NCI-H1694 treated with DMSO at 0.1 percent for 48 hours (cell line): ENCODE measurements at places on chromosomes 3 and 15.

DNA sequence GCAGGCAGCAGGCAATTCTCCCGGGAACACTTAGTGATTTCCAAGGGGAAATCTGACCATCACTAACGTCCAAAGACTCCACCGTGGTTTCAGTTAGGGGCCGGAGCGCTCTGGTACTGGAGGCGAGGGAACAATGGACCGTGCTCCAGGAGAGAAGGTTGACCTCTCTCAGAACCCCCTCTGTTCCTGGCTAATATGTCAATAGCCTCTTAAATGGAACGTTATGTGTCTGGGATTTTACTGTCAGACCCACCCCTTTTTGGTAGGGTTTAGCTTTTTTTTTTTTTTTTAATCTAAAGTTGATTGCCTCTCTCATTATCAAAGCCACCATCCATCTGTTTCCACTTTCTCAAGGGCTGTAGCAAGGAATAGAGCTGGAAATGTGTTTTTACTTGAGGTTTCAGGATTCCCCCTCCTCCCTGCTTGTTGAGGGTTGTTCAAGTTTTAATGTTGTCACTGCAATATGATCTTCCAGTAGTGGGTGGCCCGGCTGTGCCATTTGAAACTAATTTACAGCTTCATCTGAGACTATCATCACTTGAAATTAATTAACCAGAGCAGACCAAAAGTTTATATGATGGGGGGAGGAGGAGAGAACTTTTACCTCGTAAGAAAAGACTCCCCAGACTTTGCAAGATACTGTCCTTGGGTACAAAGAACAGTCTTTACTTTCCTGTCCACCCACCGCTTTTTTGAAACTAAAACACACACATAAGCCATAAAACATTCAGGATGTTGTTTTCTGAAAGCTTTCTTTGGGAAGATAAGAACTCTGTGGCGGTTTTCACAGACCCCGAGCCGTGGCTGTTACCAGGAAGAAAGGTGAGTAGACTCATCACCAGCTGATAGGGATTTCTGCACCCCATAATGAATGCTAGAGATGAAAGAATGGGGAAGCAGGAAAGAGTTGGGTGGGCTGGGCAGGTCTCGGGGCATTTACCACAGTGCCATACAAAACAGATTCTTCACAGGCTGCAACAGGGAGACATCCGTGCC is 187.8 kb downstream of the UACA start:
- DNase-seq: no peak

DNA sequence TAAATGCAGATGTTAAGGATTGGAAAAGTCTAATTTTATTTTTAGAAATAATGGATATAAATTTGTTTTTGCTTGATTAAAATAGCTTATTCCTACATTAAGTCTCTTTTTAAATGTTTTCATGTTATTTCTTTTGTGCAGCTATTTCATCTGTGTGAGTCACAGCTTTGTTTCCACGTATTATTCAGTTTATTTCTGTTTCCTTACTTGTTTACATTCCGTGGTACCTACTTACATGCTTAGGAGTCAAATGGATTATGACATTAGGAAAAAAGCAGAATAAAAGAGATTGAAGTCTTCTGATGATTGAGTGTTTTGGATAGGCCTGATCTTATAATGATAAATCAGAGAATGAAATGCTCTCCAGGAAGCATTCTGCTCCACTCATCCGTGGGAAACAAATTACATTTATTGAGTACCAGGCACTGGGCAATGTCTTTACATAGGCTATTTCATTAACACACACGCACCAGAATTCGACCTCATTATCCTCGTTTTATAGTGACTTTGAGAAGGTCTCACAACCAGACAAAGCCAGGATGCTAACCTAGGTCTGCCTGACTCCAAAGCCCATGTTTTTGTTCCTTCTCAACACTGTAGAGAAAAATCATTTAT is 38.1 kb upstream of the RASA2 start:
- no peak for DNase-seq

DNA sequence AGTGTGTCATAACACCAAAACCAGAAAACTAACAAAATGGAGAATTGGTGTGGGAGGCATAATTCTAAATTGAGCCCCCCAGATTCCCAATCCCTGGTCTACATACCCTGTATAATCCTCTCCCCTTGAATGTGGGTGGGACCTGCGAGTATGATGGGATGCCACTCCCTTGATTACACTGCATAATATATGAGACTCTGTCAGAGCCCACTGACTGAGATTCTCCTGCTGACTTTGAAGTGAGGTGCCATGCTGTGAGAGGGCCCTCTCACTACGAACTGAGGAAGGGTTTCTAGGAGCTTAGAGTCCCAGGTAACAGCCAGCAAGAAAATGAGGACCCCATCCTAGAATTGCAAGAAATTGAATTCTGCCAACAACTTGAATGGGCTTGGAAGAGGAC is 49.5 kb downstream of the GPR176 start:
- no peak for DNase-seq

- no peak for DNase-seq
Observed at GRCh38 chr15:68733666-68734065, 87.0 kb downstream of the ANP32A start.

GRCh38 chr15:40420793-40421192 is 15.2 kb downstream of the IVD start:
- no peak for DNase-seq
